ENCODE measurements at places on chromosomes 3 and 15.

GRCh38 chr3:173238091-173238490 is 97.1 kb upstream of the SPATA16 start:
- no peak for DNase-seq

DNA sequence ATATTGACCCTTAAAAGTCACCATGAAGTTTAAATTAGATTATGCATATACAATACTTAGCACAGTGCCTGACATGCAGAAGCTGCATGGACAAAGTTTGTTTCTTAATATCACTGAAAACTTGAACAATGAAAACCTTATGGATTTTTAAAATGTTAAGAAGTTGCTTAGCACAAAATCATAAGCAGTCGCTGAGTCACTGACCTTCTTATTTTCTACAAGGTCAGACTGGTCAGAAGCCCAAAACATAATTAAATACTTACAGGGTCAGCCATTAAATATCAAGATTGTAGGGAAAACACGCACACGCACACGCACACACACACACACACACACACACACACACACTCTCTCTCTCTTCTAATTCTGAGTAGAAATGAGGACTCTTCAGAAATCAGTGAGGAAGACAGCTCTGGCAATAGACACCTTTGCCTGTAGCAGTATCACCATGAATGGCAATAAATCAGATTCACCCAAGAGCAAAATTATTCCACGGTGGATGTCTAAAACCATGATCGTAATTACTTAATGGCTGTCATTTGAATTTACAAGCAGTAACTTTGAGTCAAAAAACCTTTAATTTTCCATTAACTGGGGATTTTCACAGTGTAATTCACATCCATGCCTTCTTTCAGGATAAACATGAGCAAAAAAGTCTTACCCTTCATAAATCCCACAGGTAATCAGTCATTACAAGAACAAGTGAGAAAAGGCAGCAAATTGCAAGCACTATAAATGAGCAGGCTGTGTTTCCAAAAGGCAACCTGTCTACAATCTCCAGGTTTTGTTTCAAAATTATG is 147.5 kb downstream of the OSBPL10 start:
- DNase-seq = no peak

- DNase-seq = no peak
These were observed 21.0 kb upstream of the RPL32 start for GRCh38 chr3:12862387-12862786.

GRCh38 chr15:84616235-84616634 is 15.4 kb downstream of the ZSCAN2 start:
- no peak for DNase-seq

DNA sequence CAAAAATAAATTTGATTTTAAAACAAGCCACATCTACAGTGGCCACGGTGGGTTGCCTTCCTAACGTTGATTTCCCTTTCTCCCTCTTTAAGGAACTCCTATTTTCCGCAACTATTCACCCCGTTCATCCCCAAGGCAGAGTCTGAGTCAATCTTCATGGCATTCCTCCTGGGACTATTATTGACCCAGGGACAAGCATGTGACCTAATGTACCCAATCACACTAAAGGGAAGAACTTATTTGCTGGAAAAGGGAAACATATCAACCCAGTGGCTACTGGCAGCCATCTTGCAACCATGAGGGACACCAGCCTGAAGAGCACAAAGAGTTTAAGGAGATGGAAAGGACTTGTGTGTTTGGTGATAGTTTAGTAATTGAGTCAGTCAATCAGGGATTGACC is 55.4 kb upstream of the ARHGEF3 start:
- DNase-seq = no peak

GRCh38 chr3:169146179-169146665 is 517.3 kb downstream of the MECOM start:
- DNase-seq = peak; percentile 87

DNA sequence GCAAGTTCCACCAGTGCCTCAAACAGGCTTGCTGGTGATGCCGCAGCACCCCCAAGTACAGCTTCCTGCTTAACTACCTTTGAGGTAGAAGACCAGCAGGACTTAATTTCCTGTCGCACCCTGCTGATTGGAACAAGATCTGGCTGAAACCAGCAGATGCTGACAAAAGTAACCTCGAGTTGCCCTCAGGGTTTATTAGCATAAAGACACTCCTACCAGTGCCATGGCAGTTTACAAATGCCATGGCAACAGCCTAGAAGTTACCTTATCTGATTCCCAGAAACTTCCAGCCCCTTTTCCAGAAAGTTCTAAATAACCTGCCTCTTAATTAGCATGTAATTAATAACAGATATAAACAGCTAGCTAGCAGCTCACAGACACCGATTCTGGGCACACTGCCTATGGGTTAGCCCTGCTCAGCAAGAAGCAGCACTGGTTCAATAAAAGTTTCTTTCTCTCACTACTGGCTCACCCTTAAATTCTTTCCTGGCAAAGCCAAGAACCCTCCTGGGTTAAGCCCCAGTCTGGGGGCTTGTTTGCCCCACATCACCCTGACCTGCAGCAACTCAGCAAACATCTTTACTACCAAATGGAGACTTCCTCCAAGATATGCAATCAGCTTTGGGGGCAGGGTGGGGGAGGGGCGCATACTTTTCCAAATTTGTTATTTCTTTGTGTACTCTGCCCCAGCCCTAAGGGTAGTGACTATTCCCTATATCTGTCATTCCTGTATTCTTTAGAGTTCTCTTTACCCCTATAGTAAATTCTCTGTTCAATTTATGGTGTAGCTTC is 54.2 kb downstream of the MAP4 start:
- no peak for DNase-seq

GRCh38 chr3:46642971-46643370 is 30.6 kb downstream of the FAM240A start:
- DNase-seq = no peak

- no peak for DNase-seq
These were observed 81.0 kb upstream of the BNC1 start for GRCh38 chr15:83365370-83365938.

GRCh38 chr15:35686347-35686746 is 140.4 kb upstream of the DPH6 start:
- no peak for DNase-seq

- DNase-seq = no peak
These were observed 207.6 kb downstream of the GAP43 start for GRCh38 chr3:115830764-115831395.

- no peak for DNase-seq
These were observed 1103.1 kb downstream of the ROBO2 start for GRCh38 chr3:78143000-78143399.

DNA sequence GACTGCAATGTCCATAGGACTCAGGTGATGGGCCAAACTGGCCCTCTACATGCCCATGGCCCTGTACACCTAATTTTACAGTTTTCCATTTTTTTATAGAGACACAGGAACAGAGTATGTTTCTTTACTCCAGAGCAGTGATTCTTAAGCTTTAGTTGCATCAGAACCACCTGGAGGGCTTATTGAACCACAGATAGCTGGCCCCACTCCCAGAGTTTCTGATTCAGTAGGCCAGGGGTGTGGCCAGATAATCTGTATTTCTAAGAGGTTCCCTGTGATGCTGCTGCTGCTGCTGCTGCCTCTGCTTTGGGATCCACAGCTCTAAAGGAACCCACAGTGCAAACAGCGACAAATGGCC is 5.1 kb downstream of the RBP1 start:
- no peak for DNase-seq

- peak; percentile 96 for DNase-seq
These were observed 330.8 kb downstream of the TIGIT start for GRCh38 chr3:114624571-114625181.

Measured in ascending aorta (tissue), 2 donors.